ENCODE measurements at places on chromosomes 6 and 20. TPM values are rescaled to one million over a fixed set of nuclear protein-coding genes. Genes with fewer than 3 reads are reported as not detected.

RBBP8NL gene
- total RNA-seq: 0.64 TPM

DNA sequence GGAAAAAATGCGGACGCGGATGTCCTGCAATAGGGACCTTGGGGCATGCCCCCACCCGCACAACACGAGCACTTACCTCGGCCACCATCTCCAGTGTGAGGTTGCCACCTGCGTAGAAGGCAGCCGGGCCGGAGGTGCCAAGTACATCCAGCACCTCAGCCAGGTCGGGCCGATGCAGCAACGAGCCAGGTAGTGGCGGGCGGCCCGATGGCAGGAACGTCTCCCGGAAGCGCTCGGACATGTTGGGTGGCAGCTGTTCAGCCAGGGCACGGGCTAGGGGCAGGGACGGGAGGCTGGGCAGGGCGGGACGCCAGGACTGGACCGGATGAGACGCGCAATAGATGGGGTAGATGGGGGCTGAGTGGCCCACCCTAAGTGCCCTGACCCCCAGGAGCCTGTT is 13.3 kb downstream of the GGT7 start:
- DNase-seq: no peak

E2F1 gene
- total RNA-seq: 2.4 TPM

DNA sequence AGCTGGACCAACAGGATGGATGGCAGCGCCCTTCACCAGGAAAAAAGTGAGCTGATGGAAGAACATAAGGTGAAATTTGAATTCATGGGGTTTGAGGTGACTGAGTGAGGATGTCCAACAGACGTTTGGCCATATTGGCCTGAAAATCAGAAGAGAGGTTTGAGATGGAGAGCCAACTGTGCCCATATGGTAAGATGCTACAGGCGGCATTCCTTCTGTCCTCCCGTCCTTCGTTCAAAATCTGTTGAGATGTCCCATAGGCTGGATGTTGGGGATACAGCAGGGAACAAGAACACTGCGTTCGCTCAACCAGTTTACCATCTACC is 468 bp upstream of the CMTR1 start:
- DNase-seq: no peak

GRIK2 gene
- 0.38 TPM for total RNA-seq

DNA sequence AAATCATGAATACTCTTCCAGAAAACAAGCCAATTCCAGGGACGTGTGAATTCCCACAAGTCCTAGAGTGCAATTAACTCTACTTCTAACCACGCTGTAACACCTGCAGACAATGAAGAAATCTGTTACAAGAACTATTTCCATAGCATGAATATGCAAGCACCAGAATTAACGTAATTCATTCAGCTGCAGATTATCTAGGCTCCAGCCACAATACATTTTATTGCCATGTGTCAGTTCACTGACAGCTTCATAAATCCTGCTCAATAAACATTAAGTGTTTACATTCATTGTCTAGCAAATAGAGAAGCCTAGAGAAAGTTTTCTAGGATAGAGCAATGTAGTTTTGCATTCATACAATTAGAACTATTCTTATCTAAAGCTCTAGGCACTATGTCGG is 1348.5 kb downstream of the GRIK2 start:
- DNase-seq: no peak

DNA sequence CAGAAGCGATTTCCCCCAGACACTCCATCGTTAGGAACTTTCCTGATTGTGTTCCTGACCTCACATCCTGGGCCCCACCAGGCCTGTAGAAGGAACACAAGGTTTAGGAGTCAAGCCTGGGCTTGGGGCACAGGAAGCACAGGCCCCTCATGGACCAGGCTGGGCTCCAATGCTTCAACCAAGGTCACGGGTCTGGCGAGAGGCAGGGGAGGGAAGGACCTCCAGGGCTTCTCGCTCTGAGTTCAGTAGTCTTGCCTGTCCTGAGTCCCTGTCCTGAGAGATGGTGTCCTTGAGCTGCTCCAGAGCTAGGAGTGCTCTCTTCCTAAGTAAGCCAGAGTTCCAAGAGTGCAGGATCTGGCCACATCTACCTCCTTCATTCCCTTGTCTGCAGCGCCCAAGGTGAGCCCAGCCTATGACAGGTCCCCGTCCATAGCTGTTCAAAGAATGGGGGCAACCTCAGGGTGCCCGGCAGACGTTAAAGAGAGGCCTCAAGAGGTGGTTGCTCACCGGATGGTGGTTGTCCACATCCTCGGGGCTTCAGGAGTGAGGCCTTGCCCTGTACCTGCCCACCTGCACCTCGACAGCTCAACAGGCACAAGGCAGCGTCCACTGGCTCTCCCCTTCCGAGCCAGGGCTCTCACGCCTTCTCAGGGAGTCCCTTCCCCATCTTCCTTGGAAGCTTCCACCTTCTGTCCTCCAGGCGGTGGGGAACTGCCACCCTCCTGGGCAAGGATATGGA is 1.6 kb upstream of the TUBB1 start:
- DNase-seq: peak; percentile 46

GRCh38 chr20:33719989-33720709 is at the start of gene PXMP4:
Gene PXMP4 (minus strand): TSS chr20:33720310. CDS start chr20:33720207, 103 bp downstream.
- DNase-seq: peak; percentile 92

PRELID3B gene
- 47.2 TPM for total RNA-seq

PAQR8 gene
- total RNA-seq: 5.8 TPM

CLPSL2 gene
- total RNA-seq: not detected

DNA sequence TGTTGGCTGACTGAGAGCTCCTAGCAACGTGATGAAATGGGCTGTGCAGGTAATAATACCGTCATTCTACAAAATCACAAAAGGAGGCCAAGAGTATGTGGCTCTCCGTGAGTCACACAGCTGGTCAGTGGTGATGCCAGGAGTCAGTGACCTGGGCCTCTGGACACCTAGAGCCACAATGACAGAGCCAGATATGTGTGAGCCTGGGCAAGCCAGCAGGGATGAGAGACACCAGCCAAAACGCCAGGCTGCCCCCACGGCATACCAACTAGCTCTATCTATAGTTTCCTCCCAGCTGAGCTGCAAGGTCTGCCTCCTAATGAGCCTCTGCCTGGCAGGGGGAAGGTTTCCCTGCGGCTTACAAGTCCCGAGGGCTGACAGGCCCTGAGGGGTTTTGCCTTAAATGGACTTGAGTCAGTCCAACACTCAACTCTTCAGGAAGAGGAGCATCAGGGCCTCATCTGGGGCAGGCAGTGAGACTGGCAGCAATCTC is 70.0 kb downstream of the CPNE5 start:
- DNase-seq: no peak

TREM1 gene
- 61.2 TPM for total RNA-seq

GRCh38 chr6:12068899-12069557 is 56.9 kb downstream of the HIVEP1 start:
- no peak for DNase-seq

GRCh38 chr20:46057856-46058598 is 29.0 kb downstream of the SLC12A5 start:
- DNase-seq: peak; percentile 76

GRCh38 chr20:48738399-48739304 is 89.1 kb downstream of the PREX1 start:
- DNase-seq: no peak

- DNase-seq: no peak
Measured at GRCh38 chr6:163776196-163776905, 361.8 kb downstream of the QKI start.

GRCh38 chr20:33158637-33159385 is 9.1 kb upstream of the BPIFA2 start:
- no peak for DNase-seq

OR14J1 gene
- total RNA-seq: not detected

DNA sequence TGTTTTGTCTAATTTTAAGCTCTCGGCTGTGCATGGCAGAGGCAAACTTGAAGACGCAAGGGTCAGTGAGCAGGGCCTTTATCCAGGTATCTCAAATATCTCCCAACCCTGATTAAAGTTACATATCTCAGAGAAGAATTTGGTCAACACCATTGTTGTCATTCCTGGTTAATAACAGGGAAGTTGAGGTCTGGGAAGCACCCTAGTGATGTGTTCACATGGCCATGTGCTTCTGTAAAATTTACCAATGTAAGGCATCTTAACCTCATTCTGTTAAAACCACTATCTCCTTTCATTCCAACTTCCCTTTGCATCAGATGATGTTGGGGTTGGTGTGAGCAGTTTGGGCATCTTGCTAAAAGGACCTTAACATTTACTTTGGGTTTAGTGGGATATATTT is 4.0 kb upstream of the FAM110A start:
- DNase-seq: peak; percentile 13

DNA sequence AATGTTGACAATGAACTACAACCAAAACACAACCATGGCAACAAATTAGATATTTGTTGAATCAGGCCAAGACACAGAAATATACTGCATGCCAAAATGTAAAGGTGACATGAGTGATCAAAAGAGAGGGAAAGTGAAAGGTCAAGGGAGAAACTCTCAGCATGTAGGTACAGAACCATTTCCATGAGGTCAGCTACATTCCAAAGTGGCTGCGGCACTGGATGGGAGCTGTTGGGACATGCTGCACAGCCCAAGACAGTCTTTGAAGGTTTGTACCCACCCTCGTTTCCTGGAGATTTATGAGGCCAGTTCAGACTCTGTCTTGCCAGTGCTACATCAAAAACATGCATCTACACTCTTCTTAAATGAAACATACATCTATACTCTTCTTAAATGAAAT is 579.9 kb downstream of the BMP2 start:
- no peak for DNase-seq

LRRN4 gene
- 76.6 TPM for total RNA-seq

DNA sequence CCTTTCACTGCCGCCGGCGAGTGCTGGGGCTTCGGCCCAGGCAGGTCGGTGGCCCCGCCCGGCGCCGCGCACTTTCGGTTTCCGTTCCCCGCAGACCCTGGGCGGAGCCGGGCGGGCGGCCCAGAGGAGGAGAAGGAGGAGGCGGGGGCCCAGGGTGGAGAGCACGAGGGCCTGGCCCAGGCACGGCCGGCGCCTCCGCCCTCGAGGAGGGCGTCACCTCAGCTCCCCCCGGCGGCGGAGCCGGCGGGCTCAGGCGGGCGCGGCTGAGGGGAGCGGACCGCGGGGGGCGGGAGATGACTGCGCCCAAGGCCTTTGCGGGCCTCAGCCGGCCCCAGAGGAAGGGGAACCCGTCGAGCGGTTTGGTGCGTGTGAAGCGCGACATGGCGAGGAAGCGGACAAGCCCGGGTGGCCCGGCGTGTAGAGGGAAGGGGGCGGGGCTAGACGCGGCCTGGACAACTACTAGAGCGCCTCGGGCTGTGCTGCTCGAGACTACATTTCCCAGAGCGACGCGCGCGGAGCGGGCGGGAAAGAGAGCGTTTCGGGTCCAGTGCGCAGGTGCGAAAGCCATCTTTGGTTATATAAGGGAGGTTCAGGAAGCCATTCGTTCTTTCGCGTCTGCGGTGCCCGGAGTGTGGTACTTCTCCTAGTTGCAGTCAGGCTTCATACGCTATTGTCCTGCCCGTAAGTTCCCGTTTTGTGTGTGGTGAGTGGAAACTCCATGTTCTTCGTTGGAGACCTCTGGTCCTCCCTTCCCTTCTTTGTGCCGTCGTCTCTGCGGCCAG is at the start of gene ZNFX1:
Gene ZNFX1 (minus strand): TSS at position 22 of the 782 bp plus-strand sequence. CDS start 2,218 bp downstream, outside the sequence.
- DNase-seq: peak; percentile 100

ZCCHC3 gene
- total RNA-seq: 15.7 TPM

DNA sequence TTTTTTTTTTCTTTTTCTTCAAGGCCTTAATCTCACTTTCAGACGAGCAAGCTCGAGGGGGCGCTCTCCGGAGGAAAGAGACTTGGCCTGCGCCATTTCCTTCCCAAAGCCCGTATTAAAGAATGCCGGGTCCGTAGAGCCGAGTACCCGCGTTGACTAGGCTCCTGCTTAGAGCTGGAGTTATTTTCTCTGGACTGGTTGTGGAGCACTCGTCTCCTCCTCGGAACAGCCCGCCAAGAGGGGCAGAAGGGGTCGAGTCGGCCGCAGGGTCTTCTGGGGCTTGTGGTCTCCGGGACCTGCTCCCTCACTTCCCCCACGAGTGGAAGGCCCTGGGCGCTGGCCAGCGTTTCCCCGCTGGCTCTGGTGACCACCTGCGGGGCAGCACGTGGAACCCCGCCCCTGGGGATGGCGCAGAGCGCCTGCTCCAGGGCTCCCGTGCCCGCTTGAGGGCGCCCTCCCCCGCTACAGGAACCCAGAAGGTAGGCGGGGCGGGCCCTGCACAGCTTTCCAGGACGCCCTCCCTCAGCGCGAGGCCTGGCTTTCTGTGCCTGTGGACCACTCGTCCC is 2.7 kb upstream of the MEI4 start:
- peak; percentile 67 for DNase-seq

DNA sequence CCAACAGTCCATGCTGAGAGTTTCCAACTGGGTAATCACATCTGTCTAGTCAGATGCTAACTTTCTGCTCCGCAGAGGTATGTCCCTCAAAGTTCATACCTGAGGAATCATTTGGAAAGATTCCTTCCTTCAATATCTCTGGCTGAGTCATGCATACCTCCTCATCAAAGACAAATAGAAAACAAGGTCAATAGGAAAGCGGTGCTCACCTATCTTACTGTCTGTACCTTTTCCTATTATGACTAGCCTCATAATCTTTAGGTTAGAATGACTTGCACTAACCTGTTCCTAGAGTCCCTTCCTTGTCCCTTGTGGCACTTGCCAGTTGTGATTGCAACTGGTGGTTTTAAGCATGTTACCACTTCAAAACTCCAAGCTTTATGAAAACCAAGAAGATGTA is 78.2 kb upstream of the PTPRK start:
- no peak for DNase-seq

GRCh38 chr6:156347246-156347645 is 429.9 kb upstream of the ARID1B start:
- DNase-seq: no peak

SIRPB2 gene
- 14.3 TPM for total RNA-seq

EEF1A2 gene
- total RNA-seq: 0.67 TPM
